Lower lobe of right lung (tissue), 2 donors: ENCODE measurements at places on chromosomes 7 and 10. TPM values are rescaled to one million over a fixed set of nuclear protein-coding genes. Genes with fewer than 3 reads are reported as not detected.

The PDE6C gene
- not detected for total RNA-seq

DNA sequence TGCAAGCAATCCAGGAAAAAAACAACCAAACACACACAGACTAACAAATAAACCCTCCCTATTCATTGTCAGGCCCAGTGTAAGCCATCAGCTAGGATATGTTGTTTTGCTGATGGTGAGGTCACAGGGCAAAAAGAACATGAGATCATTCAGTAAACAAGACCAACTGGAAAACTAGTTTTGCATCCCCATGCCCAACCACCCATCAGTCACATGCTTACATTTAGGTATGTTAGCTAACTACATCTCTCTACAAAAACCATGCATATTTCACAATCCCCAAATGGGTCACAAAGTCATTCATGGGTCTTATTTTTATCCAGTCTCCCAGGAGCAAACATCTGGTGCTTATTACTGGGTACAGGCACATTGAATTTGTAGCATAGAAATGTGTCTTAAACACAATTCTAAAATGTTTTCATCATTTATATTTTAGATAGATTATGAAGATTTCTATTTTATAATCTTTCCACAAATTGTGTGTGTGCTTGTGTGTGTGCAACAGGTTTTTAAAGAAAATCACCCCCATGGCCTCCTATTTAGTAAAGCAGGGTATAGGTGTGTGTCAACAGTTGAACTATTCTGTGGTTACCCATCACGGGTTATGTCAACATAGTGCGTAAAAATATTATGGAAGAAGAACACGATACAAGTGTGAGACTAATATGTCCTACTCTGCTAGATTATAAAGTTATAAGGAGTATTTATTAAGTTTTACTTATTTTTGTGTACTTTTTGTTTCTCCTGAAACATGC is 103.8 kb upstream of the AKR1E2 start:
- H3K4me1 ChIP-seq, result no peaks in the 10 kb centered on the region
- no peak overlapping the region for H3K4me3 ChIP-seq
- H3K27ac ChIP-seq, result no peak overlapping the region
- DNase-seq, result no peak
- no peaks in the 10 kb centered on the region for H3K27me3 ChIP-seq

DNA sequence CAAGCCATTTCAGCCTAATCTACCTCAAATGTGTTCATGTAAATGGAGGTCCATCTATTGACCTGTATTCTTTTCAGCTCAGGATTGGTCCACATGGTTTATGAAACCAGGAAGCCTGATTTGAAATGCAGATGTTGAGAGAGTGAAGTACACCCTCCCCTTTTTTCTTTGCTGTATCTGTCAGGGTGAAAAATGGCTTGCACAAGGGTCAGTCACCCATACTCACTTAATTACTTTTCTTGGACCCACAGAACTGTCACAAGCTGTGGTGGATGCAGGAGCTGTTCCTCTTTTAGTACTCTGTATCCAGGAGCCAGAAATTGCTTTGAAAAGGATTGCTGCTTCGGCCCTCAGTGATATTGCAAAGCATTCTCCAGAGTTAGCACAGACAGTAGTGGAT is 41.2 kb downstream of the SPAG6 start:
- no peak for DNase-seq
- H3K4me3 ChIP-seq, result no peak overlapping the region
- no peaks in the 10 kb centered on the region for H3K36me3 ChIP-seq
- no peaks in the 10 kb centered on the region for H3K27me3 ChIP-seq

The MSS51 gene
- 2.7 TPM for total RNA-seq

GRCh38 chr7:983004-983615 is at the start of gene CYP2W1:
Gene CYP2W1, plus strand, starts transcription at chr7:983181. Its CDS starts 31 bp downstream, at chr7:983212.
- H3K4me3 ChIP-seq, result no peak within 1 kb of the TSS
- no peak for DNase-seq
- H3K27ac ChIP-seq, result no peak within 1 kb of the TSS
- peaks cover 51% of the 10 kb centered on the region for H3K27me3 ChIP-seq

GRCh38 chr7:8114175-8114574 is 145.6 kb downstream of the GLCCI1 start:
- no peak for DNase-seq
- H3K4me1 ChIP-seq, result no peaks in the 10 kb centered on the region

DNA sequence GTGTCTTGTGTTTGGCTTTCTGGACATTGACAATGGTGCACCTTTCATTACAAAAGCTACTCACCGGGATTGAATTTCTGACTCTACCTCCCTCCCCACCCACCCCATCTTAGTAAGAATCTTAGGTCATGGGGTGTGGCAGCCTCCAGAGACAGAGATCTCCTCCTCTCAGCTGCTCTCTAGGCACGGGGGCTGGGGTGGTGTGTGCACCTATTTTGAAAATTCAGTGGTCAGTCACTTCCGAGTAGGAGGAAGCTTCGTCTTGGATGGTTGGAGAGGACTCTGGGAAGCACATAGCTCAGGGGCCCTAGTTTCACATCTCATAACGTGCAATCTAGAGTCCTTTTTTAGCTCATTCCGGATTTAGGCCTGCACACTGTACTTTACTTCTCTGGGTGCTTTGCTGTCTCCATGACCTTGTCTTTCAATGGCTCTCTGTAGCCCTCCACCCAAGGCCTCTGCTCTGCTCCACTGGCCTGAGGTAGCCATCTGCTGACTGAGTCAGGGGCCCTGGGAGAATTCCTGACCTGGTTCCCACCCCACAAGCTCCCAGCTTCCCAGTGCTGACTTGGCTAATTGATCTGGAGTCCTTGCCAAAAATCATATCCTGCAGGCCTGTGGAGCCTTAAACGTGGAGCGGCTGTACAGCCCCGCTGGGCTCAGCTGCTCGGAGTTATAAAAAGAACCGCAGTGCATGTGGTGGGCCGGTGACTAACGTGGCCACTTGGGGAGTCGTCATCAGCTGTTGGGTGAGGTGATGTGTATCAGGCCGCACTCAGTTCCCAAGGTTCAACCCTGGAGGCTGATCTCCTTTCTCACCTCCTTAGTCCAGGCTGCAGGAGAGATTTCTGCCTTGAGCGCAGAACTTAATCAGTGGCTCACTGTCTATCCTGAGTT is 19.3 kb upstream of the ADAMTS14 start:
- H3K4me1 ChIP-seq, result no peaks in the 10 kb centered on the region
- H3K27ac ChIP-seq, result peak overlapping the region; percentile 18
- H3K36me3 ChIP-seq, result no peaks in the 10 kb centered on the region
- no peak for DNase-seq
- H3K4me3 ChIP-seq, result no peak overlapping the region
- H3K27me3 ChIP-seq, result no peaks in the 10 kb centered on the region

The GALNT17 gene
- 6.6 TPM for total RNA-seq

GRCh38 chr7:39810204-39810642 is 139.8 kb upstream of the CDK13 start:
- no peak for DNase-seq
- no peak overlapping the region for H3K27ac ChIP-seq
- peaks cover 10% of the 10 kb centered on the region for H3K27me3 ChIP-seq
- H3K4me1 ChIP-seq, result no peaks in the 10 kb centered on the region
- H3K36me3 ChIP-seq, result no peaks in the 10 kb centered on the region

DNA sequence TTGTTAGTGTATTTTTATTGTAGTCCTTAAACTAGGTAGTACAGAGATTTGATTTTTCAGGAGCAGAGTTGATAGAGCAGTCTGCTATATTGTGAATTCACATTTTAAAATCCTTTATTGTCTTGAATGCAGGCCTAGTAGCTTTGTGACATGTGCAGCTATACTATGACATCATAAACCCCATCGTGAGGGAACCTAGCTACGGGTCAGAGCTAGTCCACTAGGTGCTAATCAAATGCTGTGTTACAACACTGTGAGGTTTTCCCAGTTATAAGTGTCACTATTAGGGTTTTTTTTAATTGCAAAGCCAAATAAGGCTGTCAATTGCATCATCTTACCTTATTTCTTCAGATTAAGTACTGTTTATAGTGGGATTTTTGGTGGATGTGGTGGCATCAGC is 40.7 kb downstream of the CREM start:
- H3K4me1 ChIP-seq, result no peaks in the 10 kb centered on the region
- no peaks in the 10 kb centered on the region for H3K27me3 ChIP-seq
- no peak overlapping the region for H3K27ac ChIP-seq
- no peak overlapping the region for H3K4me3 ChIP-seq
- no peaks in the 10 kb centered on the region for H3K36me3 ChIP-seq
- no peak for DNase-seq

The SRRM3 gene
- 0.86 TPM for total RNA-seq

The AKR1C4 gene
- total RNA-seq, result not detected

DNA sequence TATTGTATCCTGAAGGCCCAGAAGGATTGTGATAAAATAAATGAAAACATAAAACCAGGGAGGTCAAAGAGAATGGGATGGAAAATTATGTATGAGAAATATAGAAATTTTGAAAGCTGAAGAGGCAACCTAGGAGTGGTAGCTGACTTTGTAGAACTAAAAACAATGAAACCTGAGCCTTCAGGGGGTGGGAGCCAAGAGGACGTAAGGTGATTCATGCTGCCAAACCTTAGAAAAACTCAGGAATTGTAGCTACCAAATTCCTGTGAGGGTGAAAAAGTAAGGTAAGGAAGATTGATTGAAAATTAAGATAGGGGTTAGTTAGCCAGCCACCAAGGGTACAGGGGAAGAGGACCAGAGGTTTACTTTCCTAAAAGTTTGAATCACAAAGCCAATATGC is 213.2 kb downstream of the KCND2 start:
- H3K27ac ChIP-seq, result no peak overlapping the region
- H3K4me3 ChIP-seq, result no peak overlapping the region
- no peaks in the 10 kb centered on the region for H3K4me1 ChIP-seq
- no peaks in the 10 kb centered on the region for H3K27me3 ChIP-seq
- no peak for DNase-seq
- H3K36me3 ChIP-seq, result no peaks in the 10 kb centered on the region

DNA sequence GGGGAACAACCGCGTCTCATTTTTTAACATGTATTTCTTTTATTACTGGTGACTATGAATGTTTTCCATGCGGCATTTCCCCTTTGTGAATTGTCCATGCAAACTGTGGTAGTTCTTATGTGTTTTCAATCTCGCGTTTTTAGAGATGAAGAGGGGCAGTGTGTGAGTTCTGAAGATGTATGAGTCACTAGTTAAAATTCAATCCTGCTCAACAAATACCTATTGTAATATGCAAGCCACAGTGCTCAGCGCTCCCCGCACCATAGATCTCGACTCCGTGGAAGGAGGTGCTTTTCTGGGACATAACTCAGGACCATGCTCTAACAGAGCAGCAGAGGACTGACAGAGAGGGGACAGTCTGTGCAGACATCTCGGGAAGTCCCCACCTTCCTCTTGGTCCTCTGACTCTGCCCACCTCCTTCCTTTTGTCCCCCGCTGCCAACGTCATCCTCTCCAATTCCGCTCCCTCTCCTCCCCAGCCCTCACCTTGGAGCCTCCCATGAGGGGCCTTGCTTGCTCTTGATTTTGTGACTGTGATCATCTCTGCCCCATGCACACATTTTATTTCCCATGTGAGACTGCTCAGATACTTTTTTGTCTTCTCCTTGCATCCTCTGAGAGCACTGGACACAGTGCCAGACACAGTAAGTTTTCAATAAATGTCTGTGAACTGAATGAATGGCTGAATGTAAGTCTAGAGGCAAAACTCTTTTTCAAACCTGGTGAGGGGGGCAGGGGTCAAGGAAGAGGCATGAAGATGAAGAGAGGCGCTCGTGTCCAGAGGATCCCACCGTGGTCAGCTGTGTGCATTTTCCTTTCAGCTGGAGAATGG is 42.7 kb upstream of the PLEKHA1 start:
- no peaks in the 10 kb centered on the region for H3K4me1 ChIP-seq
- DNase-seq, result no peak
- no peaks in the 10 kb centered on the region for H3K36me3 ChIP-seq
- no peak overlapping the region for H3K4me3 ChIP-seq
- H3K27me3 ChIP-seq, result peaks cover 4% of the 10 kb centered on the region

The ZNF804B gene
- total RNA-seq, result not detected

The FAM237B gene
- total RNA-seq, result not detected

DNA sequence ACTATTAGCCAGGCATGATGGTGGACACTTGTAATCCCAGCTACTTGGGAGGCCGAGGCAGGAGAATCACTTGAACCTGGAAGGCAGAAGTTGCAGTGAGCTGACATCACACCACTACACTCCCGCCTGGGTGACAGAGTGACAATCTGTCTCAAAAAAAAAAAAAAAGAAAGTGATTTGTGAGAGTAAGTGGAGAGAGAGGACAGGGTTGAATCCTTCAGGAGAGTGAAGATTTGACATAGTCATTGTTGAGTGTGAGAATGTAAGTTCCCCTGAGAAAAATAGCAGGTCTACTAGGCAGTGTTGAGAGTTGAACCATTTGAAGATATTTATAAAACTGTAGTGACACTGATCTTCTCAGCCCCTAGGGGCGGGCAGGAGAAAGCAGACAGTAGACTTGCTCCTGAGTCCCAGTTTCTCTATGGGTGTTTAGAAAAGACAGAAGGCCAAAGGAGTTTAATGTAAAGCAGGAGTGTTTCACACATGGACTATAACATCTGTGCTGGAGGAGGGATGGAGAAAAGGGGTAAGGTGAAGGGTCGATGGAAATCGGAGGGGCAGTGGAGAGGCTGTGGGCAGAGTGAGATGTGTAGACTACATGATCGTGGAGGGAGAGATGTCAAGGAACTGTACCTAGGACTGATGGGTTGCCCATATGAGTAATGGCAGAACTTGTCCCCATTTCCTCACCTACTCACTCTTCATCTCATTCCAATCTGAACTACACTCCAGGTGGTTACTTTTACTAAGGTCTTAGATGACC is 13.7 kb upstream of the LAMB4 start:
- no peak for DNase-seq
- H3K4me1 ChIP-seq, result peaks cover 8% of the 10 kb centered on the region
- no peak overlapping the region for H3K27ac ChIP-seq
- no peaks in the 10 kb centered on the region for H3K36me3 ChIP-seq

The COL26A1 gene
- 0.24 TPM for total RNA-seq

DNA sequence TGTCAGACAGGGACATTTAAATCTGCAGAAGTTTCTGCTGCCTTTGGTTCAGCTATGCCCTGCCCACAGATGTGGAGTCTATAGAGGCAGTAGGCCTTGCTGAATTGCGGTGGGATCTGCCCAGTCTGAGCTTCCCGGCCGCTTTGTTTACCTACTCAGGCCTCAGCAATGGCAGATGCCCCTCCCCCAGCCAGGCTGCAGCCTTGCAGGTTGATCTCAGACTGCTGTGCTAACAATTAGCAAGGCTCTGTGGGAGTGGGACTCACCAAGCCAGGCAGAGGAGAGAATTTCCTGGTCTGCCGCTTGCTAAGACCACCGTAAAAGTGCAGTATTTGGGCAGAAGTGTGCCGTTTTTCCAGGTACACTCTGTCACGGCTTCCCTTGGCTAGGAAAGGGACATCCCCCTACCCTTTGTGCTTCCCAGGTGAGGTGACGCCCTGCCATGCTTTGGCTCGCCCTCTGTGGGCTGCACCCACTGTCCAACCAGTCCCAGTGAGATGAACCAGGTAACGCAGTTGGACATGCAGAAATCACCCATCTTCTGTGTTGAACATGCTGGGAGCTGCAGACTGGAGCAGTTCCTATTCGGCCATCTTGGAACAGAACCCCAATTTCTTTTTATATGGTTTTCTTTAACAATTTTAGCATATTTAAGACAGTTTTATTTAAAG is 28.4 kb upstream of the VWDE start:
- H3K27ac ChIP-seq, result no peak overlapping the region
- H3K36me3 ChIP-seq, result no peaks in the 10 kb centered on the region
- no peaks in the 10 kb centered on the region for H3K4me1 ChIP-seq
- no peak overlapping the region for H3K4me3 ChIP-seq
- DNase-seq, result no peak
- H3K27me3 ChIP-seq, result no peaks in the 10 kb centered on the region
